ENCODE measurements at places on chromosomes 2 and 18.

DNA sequence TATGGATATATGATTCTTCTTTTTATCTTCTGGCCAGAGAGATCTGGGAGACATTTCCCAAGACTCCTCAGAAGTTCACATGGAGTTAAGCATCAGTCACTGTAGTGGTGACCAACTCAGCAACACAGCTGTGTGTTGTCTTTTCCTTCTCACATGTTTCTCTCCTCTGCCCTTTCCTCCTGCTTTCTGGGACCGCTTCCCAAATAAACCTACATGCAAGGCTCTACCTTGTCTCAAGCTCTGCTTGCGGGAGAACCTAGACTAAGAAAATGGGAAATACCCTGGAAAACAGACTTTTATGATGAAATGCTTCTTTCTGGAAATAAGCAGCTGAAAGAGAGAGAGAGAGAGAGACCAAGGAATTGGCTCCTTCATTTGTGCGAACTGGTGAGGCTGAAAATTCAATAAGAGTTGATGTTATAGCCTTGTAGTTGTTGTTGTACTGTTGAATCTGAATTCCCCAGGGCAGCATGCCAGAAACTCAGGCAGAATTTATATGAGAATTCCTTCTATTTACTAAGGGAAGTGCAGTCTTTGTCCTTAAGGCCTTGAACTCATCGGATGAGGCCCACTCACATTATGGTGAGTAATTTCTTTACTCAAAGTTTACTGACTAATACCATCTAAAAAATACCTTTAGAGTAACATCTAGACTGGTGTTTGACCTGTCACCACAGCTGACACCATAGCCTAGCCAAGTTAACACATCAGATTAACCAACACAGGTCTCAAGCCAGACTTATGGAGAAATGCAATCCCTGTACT, 22.7 kb upstream of the DSC1 start:
- no peak for DNase-seq

GRCh38 chr2:143345887-143346787, 216.9 kb downstream of the ARHGAP15 start:
- no peak for DNase-seq

DNA sequence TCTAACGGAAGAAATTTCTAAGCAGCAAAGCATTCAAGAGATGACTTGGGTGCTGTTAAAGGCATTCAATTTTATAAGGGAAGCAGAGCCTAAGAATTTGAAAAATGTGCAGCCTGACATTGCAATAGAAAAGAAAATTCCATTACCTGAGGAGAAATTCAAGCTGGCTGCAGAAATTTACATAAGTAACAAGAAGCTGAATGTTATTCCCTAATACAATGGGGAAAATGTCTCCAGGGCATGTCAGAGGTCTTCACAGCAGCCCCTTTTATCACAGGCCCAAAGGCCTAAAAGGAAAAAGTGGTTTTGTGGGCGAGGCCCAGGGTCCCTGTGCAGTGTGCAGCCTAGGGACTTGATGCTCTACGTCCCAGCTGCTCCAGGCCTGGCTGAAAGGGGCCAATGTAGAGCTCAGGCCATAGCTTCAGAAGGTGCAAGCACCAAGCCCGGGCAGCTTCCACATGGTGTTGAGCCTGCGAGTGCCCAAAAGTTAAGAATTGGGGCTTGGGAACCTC, 306.7 kb downstream of the RDH14 start:
- no peak for DNase-seq

- DNase-seq = no peak
Observed at GRCh38 chr2:207825045-207825954, 55.6 kb upstream of the FZD5 start.

DNA sequence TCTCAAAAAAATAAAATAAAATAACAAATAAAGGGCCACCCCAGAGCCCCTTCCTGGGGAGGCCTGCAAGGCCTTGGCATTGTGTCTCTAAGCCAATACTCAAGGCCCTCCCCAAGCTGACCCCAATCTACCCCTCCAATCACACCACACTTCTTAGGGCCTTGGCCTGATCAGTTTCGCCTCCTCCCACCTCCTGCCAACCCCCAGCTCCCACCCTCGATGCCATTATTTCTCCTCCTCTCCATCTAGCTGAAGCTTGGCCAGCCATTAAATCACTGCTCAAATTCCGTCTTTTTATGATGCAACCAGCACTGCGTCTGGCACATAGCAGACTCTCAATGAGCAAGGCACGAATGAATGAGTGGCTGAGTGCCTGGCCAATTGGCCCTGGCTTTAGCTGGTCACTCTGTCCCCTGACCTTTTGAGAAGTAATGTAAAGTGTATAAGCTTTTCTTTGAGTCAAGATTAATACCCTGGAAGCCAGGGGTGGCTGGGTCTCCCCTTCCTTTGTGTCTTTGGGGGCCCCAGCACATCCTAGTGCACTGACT, 55.9 kb downstream of the SMAD7 start:
- DNase-seq = no peak

DNA sequence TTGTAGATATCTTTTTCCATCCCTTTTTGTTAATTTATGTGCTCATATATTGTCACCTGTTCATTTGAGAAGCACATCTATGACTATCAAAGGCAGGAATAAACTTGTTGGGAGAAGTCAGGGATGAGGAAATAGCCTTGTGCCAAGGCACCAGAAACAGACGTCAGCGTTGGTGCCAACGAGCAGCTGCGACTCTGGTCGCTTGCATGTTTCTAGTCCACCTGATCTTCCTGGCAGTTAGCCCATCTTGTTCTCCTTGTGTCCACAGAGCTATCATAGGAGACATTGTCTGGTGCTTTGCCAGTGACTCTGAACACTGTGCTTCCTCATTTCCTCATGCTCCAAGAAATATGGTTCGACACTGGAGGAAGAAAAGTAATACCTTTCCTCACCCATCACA, 374.4 kb downstream of the PTPRM start:
- DNase-seq = no peak
